ENCODE measurements at places on chromosomes 4 and X.

GRCh38 chr4:31768756-31769155, 1048.6 kb downstream of the PCDH7 start:
- H3K27me3 ChIP-seq = peaks cover 3% of the 10 kb centered on the region
- H3K27ac ChIP-seq = no peak overlapping the region
- H3K4me1 ChIP-seq = no peaks in the 10 kb centered on the region
- no peaks in the 10 kb centered on the region for H3K36me3 ChIP-seq
- no peak for DNase-seq

DNA sequence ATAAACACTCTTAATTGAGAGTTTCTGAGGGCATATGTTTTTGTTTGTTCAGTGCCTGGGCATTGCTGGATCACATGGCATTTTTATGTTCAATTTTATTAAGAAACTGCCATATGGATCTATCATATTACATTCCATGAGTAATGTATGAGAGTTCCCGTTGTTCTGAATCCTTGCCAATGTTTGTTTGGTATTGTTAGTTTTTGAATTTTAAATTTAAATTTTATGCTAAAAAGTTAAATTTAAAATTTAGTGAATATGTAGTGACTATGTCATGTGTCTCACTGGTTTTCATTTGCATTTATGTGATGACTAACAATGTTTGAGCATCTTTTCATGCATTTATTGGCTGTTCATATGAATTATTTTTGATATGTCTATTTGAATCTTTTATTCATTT, 54.8 kb upstream of the GEMIN8 start:
- no peaks in the 10 kb centered on the region for H3K27me3 ChIP-seq
- DNase-seq = no peak
- H3K27ac ChIP-seq = no peak overlapping the region

GRCh38 chr4:173746424-173746823, 216.4 kb upstream of the HAND2 start:
- H3K27ac ChIP-seq = no peak overlapping the region
- peaks cover 8% of the 10 kb centered on the region for H3K27me3 ChIP-seq
- no peaks in the 10 kb centered on the region for H3K4me1 ChIP-seq
- DNase-seq = no peak
- H3K36me3 ChIP-seq = no peaks in the 10 kb centered on the region

GRCh38 chr4:40632080-40632479, 2.4 kb upstream of the RBM47 start:
- no peak for DNase-seq
- H3K27me3 ChIP-seq = peaks cover 34% of the 10 kb centered on the region
- no peaks in the 10 kb centered on the region for H3K36me3 ChIP-seq
- no peak overlapping the region for H3K27ac ChIP-seq

GRCh38 chr4:27429364-27429871, 568.8 kb downstream of the STIM2 start:
- no peak overlapping the region for H3K4me3 ChIP-seq
- H3K4me1 ChIP-seq = no peaks in the 10 kb centered on the region
- H3K27ac ChIP-seq = no peak overlapping the region
- H3K36me3 ChIP-seq = no peaks in the 10 kb centered on the region
- H3K27me3 ChIP-seq = no peaks in the 10 kb centered on the region
- DNase-seq = no peak

DNA sequence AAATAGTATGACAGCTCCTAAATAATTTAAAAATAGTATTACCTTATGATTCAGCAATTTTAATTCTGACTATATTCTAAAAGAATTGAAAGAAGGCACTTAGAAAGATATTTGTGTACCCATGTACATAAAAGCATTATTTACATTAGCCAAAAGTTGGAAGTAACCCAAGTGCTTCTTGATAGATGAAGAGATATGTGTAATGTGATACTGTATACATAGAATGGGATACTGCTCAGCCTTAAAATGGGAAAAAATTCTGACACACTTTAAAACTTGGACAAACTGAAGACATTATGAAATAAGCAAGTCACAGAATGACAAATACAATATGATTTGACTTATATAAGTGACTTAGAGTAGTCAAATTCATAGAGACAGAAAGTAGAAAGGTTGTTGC, 112.2 kb downstream of the IDS start:
- H3K36me3 ChIP-seq = no peaks in the 10 kb centered on the region
- no peak overlapping the region for H3K4me3 ChIP-seq
- H3K27me3 ChIP-seq = no peaks in the 10 kb centered on the region
- H3K27ac ChIP-seq = no peak overlapping the region
- no peak for DNase-seq
- no peaks in the 10 kb centered on the region for H3K4me1 ChIP-seq

DNA sequence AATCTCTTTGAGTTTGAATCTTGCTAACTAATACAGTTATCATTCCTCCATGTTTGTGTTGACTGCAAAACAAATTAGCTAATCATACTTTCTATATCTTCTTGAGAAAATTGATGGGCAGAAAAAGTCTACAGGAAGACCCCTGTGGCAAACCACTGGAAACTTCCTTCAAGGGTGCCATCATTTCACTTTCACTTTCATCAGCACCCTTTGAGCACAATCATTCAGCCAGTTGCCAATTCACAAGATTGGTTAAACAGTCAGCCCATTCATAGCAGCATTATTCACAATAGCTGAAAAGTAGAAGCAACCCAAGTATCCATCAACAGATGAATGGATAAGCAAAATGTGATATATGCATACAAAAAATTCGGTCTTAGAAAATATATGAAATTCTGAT, 101.5 kb downstream of the CCDC160 start:
- H3K36me3 ChIP-seq = no peaks in the 10 kb centered on the region
- H3K4me1 ChIP-seq = no peaks in the 10 kb centered on the region
- H3K4me3 ChIP-seq = no peak overlapping the region
- no peaks in the 10 kb centered on the region for H3K27me3 ChIP-seq
- DNase-seq = no peak
- H3K27ac ChIP-seq = no peak overlapping the region

GRCh38 chr4:94168321-94168720, 39.3 kb upstream of the SMARCAD1 start:
- no peak for DNase-seq
- no peak overlapping the region for H3K27ac ChIP-seq
- peaks cover 8% of the 10 kb centered on the region for H3K36me3 ChIP-seq
- H3K27me3 ChIP-seq = no peaks in the 10 kb centered on the region
- no peaks in the 10 kb centered on the region for H3K4me1 ChIP-seq

- peaks cover 46% of the 10 kb centered on the region for H3K4me1 ChIP-seq
- no peak overlapping the region for H3K4me3 ChIP-seq
- peak overlapping the region; percentile 66 for H3K27ac ChIP-seq
- DNase-seq = no peak
- H3K36me3 ChIP-seq = peaks cover 48% of the 10 kb centered on the region
Observed at GRCh38 chr4:2574009-2574408, 37.6 kb downstream of the FAM193A start.

GRCh38 chr4:153204728-153205648, 745 bp downstream of the TRIM2 start:
- H3K4me1 ChIP-seq = peaks cover 72% of the 10 kb centered on the region
- peak overlapping the region; percentile 95 for H3K27ac ChIP-seq
- H3K4me3 ChIP-seq = peak overlapping the region; percentile 90
- peak; percentile 40 for DNase-seq
- H3K36me3 ChIP-seq = peaks cover 13% of the 10 kb centered on the region

GRCh38 chr4:90025248-90025647, 101.9 kb upstream of the CCSER1 start:
- H3K36me3 ChIP-seq = no peaks in the 10 kb centered on the region
- H3K27ac ChIP-seq = no peak overlapping the region
- DNase-seq = no peak
- peaks cover 4% of the 10 kb centered on the region for H3K4me1 ChIP-seq

DNA sequence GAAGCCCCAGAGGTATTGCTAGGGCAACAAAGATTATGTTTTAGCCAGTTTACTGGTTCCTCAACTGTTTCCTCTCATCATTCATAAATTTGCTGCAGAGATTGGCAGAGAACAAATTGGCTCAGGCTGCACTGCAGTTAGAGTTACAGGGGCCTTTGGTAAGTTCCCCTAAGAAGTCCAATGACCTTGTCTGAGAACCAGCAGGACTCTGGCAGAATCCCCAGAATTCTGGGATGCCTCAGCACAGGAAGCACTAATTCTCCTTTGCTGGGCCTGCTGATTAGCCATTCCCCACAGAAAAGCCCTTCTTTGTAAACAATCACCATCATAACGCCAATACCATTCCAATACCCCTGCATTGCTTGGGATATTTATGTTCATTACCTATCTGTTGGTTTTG, 151.3 kb downstream of the USP46 start:
- H3K27me3 ChIP-seq = peaks cover 8% of the 10 kb centered on the region
- H3K4me1 ChIP-seq = no peaks in the 10 kb centered on the region
- DNase-seq = no peak
- H3K27ac ChIP-seq = no peak overlapping the region

DNA sequence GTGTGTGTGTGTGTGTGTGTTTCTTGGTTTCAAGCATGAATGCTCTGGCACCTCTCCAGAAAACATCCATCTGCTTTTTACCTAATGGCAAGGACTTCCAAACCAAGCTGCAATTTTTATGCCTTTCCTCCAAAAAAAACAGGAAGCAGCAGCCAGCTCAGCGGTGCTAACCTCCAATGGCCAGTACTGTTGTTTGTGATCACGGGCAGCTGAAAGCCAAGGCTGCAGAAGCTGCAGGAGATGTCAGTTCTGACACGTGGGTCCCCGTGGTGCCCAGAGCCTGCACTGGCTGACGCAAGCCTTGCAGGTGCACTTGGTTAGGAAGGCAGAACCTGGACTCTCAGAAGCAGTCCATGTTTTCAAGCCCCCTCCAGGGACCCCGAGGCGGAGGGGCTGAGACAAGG, 313.6 kb upstream of the DDX53 start:
- no peak overlapping the region for H3K27ac ChIP-seq
- H3K36me3 ChIP-seq = no peaks in the 10 kb centered on the region
- DNase-seq = no peak

- peaks cover 24% of the 10 kb centered on the region for H3K36me3 ChIP-seq
- no peak overlapping the region for H3K4me3 ChIP-seq
- H3K27ac ChIP-seq = no peak overlapping the region
- no peak for DNase-seq
- H3K4me1 ChIP-seq = peaks cover 5% of the 10 kb centered on the region
- peaks cover 2% of the 10 kb centered on the region for H3K27me3 ChIP-seq
Observed at GRCh38 chr4:95068818-95069478, 311.2 kb downstream of the BMPR1B start.

GRCh38 chrX:21717802-21718201, 40.1 kb downstream of the SMPX start:
- H3K27me3 ChIP-seq = peaks cover 4% of the 10 kb centered on the region
- H3K4me1 ChIP-seq = peaks cover 42% of the 10 kb centered on the region
- no peaks in the 10 kb centered on the region for H3K36me3 ChIP-seq
- DNase-seq = no peak

- H3K4me1 ChIP-seq = no peaks in the 10 kb centered on the region
- H3K27me3 ChIP-seq = no peaks in the 10 kb centered on the region
- no peak overlapping the region for H3K4me3 ChIP-seq
- no peak overlapping the region for H3K27ac ChIP-seq
Observed at GRCh38 chr4:142663828-142664227, 182.3 kb downstream of the INPP4B start.

- no peaks in the 10 kb centered on the region for H3K4me1 ChIP-seq
- peaks cover 3% of the 10 kb centered on the region for H3K27me3 ChIP-seq
- H3K36me3 ChIP-seq = no peaks in the 10 kb centered on the region
- no peak overlapping the region for H3K4me3 ChIP-seq
- DNase-seq = no peak
Observed at GRCh38 chr4:176436293-176436973, 116.7 kb downstream of the SPCS3 start.

- H3K4me1 ChIP-seq = peaks cover 43% of the 10 kb centered on the region
- no peaks in the 10 kb centered on the region for H3K36me3 ChIP-seq
- no peak for DNase-seq
- no peaks in the 10 kb centered on the region for H3K27me3 ChIP-seq
- H3K27ac ChIP-seq = no peak overlapping the region
- H3K4me3 ChIP-seq = no peak overlapping the region
Observed at GRCh38 chr4:76515975-76516843, 81.2 kb downstream of the SHROOM3 start.

DNA sequence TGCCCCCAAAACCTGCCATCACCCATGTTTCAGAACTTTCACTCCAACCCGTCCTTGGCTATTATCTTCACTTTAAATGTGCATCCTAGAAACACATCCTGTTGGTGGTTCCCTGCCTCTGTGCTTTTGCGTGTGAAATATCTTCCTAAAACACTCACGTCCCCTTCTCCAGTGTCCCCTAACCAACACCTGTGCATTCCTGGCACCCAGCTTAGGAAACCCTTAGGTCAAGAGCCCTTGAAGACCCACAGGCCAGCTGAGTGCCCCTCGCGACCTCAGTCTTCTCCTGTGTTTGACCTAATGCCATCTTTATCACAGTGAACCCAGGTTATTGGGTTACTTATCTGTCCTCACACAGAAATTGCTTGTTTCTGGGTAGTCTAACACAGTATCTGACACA, 117.6 kb downstream of the STK32B start:
- peaks cover 10% of the 10 kb centered on the region for H3K27me3 ChIP-seq
- no peak overlapping the region for H3K4me3 ChIP-seq
- peaks cover 15% of the 10 kb centered on the region for H3K4me1 ChIP-seq
- no peak overlapping the region for H3K27ac ChIP-seq
- no peaks in the 10 kb centered on the region for H3K36me3 ChIP-seq
- no peak for DNase-seq

DNA sequence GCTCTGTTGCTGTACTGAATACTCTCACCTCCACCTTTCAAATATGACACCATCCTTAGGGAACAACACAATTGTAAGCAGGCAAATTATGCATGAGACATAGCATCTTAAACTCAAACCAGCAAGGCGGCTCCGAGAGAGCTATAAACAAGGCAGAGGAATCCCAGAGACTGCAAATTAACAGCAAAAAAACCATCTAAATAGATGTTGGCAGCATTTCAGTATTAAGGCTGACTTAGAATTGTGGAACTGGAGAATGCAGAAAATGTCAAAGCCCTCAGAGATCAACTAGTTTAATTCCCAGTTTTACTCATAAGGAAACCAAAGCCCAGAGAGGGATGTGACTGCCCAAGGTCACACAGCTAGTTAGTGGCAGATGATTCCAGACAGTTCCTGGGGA, 37.2 kb upstream of the SPANXC start:
- no peaks in the 10 kb centered on the region for H3K27me3 ChIP-seq
- no peak overlapping the region for H3K27ac ChIP-seq
- H3K36me3 ChIP-seq = no peaks in the 10 kb centered on the region
- no peak for DNase-seq
- H3K4me3 ChIP-seq = no peak overlapping the region

DNA sequence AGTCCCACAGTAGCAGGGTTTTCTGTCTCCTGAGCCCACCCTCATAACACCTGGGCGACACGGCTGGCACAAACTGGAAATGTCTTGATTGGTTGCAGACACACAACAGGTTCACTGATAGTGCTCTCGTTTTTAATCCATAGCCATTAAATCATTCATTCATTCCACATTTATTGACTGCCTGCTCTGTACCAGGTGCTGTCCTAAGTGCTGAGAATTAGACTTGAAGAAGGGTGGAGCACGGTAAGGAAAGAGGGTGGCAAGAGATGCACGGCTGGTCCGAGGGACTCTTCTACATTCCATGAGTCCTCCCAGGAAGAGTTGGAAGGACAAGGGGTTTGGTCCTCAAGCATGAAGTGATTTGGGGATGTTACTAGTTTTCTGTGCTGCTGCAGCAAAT, 100.0 kb downstream of the RELL1 start:
- no peak overlapping the region for H3K27ac ChIP-seq
- no peak overlapping the region for H3K4me3 ChIP-seq
- DNase-seq = no peak
- H3K4me1 ChIP-seq = peaks cover 16% of the 10 kb centered on the region
- H3K36me3 ChIP-seq = no peaks in the 10 kb centered on the region

- no peak for DNase-seq
- H3K27me3 ChIP-seq = no peaks in the 10 kb centered on the region
- H3K4me3 ChIP-seq = no peak overlapping the region
- no peaks in the 10 kb centered on the region for H3K36me3 ChIP-seq
- no peak overlapping the region for H3K27ac ChIP-seq
Observed at GRCh38 chr4:69518538-69519198, 23.0 kb upstream of the UGT2B4 start.
